ENCODE measurements at places on chromosomes 6 and 20. TPM values are rescaled to one million over a fixed set of nuclear protein-coding genes. Genes with fewer than 3 reads are reported as not detected.

PLA2G7 gene
- 2.1 TPM for total RNA-seq

VSX1 gene
- not detected for total RNA-seq

KCNG1 gene
- total RNA-seq = 126 TPM

LINC00237 gene
- not detected for total RNA-seq

- no peak for DNase-seq
Observed at GRCh38 chr6:40042232-40042631, 108.0 kb upstream of the MOCS1 start.
